CD4-positive, alpha-beta T cell treated with Interleukin-2 at 100 ng/mL for 4 hours (primary cell): ENCODE measurements at places on chromosomes 1 and 21.

DNA sequence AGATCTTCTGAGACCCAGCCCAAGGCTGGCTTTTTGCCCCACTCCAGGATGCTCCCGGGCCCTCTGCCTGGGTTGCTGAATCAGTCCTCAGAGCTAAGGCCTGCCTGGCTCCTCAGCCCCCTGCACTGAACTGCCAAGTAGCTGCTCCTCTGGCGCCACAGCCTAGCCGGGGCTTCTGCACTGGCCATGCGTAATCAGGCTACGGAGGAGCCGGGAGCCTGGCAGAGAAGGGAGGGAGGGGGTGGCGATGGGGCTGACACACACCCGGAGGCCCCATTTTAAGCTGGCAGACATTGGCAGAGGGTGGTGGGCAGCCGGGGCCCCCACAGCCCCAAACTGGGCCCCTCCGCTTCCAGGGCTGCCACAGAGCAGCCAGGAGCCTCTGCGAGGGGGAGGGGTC lies 38.7 kb downstream of the ALPL start:
- DNase-seq = no peak

DNA sequence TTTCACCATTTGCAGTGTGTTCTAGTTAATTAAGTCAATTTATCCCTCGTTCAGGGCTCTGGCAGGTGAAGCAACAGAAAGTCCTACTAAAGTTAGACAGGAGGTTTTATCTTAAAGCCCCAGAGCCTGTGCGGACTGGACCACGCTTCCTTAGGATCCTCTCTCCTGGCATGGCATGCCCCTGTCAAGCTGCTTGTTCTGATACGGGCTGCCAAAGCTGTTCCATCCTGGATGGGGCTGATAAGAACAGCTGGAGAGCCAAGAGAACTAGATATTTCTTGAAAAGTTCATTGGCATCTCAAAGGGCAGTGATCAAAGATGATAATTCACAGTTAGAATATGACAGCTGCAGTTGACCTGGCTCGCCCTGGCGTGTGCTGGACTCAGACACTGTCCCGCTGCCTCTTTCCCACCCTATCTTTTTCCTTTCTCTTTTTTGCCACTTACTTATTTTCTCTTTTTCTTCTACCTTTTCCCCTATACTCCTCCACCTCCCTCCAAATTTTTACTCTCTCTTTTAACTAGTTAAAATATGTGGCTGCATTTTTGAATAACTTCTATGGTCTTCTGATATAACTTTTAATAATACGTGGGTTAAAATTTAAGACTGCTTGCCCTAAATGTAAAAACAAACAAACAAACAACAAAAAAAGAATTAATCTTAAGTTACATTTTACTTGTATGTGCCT lies 96.7 kb downstream of the ABCA4 start:
- DNase-seq = no peak

DNA sequence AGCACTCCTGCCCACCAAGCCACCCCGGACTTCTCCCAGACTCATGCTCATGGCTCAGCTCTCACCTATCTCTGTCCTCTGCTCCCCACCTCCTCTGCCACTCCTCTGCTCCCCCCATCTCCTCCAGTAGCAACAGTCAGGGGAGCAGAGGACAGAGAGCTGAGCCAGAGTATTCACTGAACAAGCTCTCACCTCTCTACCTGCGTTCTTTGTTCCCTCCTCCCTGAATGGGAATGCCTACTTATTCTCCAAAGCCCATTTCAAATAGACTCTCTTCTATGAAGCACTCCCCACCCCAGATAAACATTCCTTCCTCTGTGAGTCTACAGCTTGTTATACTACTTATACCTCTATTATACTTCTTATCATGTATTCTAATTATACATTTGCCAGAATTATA lies 6.4 kb upstream of the EFNA1 start:
- DNase-seq = no peak

DNA sequence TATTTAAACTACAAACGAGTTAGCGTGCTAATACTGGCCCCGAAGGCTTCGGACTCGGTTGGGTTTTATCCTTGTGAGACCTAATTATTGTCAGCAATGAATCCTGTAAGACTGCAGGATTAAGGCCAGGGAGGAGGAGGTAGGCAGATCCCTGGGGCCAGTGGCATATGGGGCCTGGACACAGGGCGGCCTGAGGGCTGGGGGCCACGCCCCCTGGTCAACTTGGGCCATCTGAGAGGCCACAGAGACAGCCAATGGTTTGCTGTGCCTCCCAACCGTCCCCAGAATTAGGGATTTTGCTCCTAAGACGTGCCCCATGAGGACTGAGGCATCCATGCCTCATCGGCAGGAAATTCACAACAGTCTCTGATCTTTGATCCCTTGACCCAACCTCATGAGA lies 31.1 kb upstream of the DISP3 start:
- DNase-seq = no peak

DNA sequence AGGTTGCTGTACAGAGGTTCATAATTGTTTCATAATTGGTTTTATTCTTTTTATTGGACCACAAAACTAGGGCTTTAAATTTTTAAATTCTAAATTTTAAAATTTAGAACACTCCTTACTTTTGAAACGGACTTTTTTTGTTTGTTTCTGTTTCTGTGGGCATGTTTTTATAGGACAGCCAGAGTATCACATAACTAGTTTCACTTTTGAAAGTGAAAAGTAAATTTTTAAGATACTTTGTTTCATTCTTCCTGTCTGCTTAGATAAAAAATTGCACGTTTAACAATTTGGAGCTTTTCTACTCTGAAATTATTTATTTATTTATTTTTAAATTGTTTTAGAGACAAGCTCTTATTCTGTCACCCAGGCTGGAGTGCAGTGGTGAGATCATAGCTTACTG lies 29.7 kb downstream of the MDM4 start:
- DNase-seq = peak; percentile 18
